ENCODE measurements at places on chromosomes 16 and 17.

GRCh38 chr16:28984091-28984490, 761 bp upstream of the LAT start:
- DNase-seq: no peak

DNA sequence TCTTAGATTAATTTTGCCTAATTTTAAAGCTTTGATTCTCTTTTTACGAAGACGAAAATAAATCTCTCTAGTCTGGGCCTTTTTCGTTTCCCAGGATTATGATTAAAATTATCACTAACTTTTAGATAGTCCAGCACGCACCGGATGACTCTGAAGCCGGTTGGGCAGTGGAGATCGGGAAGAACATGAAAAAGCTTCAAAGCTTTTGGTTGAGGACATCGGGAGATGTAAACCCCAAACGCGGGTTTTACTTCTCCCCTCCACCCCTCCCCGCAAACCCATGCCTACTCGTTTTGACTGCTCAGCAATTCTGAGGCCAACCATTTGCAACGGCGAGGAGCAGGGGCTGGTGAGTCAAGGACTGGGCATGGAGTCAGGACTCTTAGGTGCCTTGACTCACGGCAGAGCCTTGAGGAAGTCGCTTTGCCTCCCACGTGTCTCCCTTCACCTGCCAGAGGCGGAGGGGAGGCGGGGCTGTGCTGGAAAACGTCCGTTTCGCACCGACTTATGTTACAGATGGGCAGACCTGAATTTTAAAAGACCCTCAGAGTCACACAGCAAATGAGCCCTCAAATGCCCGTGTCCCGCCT, 989 bp upstream of the DUSP14 start:
- DNase-seq: peak; percentile 61

DNA sequence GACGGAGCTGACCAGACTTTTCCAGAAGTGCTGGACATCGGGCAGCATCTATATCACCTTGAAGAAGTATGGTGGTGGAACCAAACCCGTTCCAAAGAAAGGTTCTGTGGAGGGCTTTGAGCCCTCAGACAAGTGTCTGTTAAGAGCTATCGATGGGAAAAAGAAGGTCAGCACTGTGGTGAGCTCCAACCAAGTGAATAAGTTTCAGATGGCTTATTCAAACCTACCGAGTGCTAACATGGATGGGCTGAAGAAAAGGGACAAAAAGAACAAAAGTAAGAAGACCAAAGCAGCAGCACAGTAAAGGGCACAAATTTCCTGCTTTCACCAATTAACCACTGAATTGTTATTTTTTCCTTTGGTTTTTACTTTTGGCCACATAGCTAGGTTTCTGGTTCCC, 6.9 kb downstream of the KAT7 start:
- no peak for DNase-seq

DNA sequence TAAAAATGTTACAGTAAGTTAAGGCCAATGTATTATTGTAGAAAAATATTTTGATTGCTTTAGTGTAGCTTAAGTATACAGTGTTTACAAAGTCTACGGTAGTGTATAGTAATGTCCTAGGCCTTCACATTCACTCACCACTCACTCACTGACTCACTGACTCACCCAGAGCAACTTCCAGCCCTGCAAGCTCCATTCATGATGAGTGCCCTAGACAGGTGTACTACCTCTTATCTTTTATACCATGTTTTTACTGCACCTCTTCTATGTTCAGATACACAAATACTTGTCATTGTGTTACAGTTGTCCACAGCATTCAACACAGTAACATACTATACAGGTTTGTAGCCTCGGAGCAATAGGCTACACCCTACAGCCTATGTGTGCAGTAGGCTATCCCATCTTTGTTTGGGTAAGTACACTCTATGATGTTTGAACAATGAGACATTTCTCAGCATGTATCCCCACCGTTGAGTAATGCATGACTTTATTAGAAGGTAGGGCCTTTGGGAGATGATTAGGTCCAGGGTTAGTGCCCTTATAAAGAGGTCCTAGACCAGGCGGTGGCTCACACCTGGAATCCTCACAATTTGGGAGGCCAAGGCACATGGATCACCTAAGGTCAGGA, 117.8 kb downstream of the SLC39A11 start:
- DNase-seq: no peak

DNA sequence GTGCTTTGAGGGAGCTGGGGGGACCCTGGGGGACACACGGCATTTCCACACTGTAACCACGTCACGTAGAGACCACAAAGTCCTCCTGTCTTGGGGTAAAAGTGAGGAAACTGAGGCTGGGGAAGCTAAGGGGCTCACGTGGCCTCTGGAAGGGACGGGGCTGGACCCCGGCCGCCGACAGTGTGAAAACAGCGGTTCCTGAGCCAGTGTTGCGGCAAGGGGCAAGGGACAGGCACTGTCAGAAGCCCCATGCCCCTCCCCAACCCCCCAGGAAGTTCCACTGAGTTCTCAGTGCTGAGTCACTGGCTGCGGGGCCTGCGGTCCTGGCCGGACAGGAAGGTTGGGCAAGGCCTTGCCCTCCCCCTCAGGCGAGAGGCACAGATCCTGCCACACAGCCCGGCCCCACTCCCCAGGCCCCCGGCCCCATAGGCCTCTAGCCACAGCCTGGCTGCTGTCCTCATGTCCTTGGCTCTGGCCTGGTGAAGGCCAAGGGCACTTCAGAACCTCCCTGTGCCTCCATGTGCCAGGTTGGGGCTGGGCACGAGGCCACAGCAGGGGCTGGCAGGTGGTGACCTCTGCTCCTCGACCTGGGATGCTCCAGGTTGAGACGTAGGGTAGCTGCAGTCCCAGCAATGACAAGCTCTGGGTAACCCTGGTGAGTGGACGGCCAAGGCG, 5.0 kb upstream of the CCDC57 start:
- no peak for DNase-seq

GRCh38 chr17:67836205-67836987, 11.1 kb downstream of the BPTF start:
- no peak for DNase-seq

DNA sequence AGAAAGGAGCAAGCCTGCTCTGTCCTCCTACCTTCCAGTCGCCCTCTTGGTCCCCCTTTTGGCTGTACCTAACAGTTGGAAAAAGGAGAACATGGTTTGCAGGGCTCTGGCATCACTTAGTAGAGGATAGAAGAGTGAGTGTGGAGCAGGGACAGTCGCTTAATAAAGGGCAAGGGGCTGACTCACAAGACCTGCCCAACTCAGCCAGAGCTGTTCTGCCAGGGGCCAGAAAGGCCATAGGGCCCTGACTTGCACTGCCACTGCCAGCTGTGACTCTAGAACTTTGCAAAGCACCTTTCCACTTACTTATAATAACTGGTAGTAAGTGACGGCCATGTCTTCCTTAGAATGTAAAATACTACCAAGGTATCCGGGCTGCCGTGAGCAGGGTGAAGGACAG, 13.5 kb downstream of the PRMT7 start:
- DNase-seq: no peak

GRCh38 chr16:46845952-46846351, 15.0 kb upstream of the C16orf87 start:
- DNase-seq: no peak

GRCh38 chr17:2435181-2435741, 34.4 kb upstream of the MNT start:
- no peak for DNase-seq

DNA sequence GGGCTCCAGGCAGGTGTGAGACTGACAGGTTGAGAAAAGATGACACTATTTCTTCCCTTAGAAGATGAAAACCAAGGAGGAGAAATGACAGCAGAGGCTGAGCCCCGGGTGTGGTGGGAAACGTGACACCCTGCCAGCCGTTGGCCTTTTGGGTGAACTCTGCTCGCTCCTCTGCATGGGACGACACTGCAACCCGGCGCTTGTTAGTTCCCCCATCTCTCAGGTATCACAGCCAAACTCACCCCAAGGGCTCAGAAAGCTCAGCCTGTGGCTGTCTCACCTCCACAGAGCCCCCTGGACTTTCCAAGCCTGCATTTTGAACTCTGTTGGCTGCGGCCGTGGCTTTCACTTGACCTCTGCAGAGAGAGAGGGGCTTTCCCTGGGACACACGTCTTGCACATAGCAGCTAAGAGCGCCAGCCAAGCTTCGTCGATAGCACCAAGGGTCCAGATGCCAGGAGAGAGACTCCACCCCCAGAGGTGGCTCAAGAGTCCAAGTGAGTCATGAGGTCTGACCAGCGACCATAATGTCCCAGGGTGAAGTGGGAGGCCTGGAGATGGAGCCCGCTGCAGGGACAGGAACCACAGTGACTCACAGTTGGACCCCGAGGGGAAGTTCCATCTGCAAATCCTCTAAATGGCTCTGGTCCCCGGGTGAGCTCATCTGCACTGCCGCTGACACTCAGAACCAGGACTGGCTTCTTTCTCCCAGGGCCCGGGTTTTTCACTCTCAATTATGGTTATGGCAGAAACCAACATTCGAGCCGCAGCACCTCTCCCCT, 301.9 kb downstream of the SOX9 start:
- DNase-seq: no peak

DNA sequence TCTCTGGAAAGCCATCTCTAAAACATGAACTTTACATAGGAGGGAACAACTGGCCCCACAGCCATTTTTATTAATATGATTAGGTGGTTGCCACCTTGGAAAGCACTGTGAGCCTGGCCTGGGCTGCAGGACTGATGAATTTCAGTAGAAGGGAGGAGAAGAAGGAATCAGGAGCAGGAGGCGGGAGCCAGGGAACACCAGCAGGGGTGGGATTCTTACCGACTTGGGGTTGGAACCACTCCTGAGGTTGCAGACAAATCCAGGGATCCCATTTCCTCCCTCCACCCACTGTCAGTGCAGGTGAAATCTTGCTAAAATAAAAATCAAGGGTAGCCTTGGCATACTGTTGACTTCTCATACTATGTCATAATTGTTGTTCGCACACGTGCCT, 16.9 kb upstream of the MAP3K14 start:
- no peak for DNase-seq

DNA sequence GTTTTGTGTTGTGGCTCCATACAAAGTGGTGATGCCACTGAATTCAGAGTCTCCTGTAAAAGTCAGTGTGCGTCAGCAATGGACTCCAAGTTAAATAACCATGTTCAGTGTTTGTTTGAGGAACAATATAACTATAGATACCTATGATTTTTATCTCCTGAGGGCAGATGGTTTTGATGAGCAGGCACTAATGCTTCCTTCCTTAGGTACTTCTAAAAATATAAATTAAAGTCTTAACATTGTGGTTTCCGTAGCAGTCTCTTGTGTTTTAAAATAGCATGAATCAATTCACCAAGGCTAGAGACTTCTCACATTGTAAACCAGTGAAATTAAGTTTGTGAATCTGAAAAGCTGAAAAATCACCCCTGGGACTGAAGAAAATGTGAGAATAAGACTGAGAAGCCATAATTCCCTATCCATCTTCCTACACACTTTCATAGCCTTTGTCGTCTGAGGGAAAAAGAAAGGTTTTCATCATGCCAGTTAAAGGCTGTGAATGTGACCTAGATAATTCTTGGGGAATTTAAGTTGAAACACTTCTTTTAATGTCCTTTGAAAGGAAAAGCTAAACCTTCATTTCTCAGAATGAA, 1502.9 kb downstream of the CDH11 start:
- DNase-seq: no peak

GRCh38 chr17:41784207-41784744, 2.2 kb downstream of the JUP start:
- DNase-seq: no peak

GRCh38 chr17:41060052-41060604, at the start of gene KRTAP2-3:
KRTAP2-3 (minus strand) TSS chr17:41060114; CDS start chr17:41060050, 64 bp downstream.
- DNase-seq: no peak

DNA sequence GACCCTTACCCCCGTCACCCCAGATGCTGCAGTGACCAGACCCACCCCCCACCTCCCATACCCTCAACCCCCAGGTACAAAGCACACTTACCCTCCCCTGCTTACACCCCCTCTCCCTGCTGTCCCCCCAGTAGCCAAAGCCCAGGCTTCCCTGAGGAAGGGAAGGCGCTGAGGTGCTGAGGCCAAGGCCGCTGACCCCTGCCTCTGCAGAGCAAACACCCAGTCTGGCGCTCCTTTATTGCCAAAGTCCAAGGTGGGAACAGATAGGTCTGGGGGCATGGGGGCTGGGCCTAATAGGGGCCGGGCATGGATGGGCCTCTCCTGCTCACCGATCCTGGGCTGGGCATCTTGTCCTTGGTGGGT, 683 bp downstream of the LCAT start:
- DNase-seq: no peak

GRCh38 chr17:52079496-52079895, 79.0 kb downstream of the CA10 start:
- no peak for DNase-seq

DNA sequence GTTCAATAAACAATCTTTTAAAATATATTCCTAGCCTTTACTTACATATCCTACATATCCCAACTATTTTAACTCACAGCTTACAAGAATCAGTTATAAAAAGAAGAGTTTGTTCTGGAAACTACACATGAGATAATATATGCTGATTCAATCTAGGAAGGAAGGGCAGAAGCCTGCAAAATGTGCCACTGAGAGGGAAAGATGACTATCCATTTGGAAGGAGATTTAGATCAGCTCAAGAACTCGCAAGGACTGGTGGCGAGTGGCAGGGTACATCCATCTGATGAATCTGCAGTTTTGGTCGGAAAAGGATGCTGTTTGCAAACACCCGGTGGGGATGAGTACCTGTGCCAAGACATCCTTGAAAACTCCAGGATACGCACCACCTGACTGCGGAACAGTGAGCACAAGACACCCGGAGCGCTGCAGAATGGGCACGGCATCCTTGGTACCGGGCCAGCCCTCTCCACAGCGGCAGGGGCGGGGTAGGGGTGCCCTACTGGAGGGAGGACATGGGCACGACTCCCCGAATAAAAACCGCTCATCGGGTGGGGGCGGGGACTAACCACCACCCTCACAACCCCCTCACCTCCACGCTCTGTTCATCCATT, 723 bp downstream of the TRIM37 start:
- peak; percentile 52 for DNase-seq

GRCh38 chr17:72421128-72422092, 300.6 kb downstream of the SOX9 start:
- DNase-seq: no peak

- DNase-seq: no peak
Measured at GRCh38 chr17:17913695-17914332, 58.4 kb downstream of the TOM1L2 start.

DNA sequence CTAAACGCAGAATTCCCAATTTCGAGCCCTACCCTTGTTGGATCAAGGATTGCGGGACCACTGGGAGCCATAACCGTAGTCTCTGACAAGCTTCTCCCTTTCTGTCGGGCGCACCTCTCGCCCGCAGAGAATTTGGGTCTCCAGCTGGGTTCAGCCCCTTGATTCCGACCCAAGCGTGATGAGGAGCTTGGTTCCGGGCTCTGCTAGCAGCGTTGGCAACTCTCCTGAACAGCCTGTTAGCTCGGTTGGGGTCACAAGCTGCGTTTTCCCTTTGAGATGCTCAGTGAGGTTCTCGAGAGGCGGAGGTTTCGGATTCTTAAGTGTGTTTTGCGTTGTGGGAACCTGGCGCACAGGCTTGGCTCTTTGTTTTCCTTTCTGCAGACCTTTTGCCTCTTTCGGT, 655 bp downstream of the ATXN1L start:
- DNase-seq: no peak

- DNase-seq: no peak
Measured at GRCh38 chr16:84045818-84046470, 3.3 kb upstream of the SLC38A8 start.

GRCh38 chr17:5381542-5381941, 37.9 kb downstream of the NUP88 start:
- no peak for DNase-seq

All from activated CD8-positive, alpha-beta memory T cell treated with anti-CD3 and anti-CD28 coated beads for 4 hours (primary cell).